ENCODE measurements at places on chromosomes 12 and 14.

DNA sequence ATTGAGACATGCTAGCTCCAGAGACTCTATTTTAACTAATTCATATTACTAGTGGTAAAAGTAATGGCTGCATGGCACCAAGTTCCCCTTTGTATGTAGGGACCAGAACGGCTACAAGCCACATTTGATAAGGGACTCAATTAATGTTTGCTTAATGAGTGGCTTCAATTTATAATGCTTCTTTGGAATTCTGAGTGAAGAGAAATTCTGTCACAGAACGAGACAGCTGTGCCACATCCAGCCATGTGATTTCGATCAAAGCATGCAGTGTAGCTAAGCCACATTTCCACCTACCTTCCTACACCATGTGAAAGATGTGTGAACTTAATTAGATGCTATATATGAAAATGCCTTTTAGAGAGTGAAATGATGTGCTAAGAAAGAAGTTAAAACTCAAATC is 217.4 kb downstream of the ACSS3 start:
- no peak for DNase-seq

DNA sequence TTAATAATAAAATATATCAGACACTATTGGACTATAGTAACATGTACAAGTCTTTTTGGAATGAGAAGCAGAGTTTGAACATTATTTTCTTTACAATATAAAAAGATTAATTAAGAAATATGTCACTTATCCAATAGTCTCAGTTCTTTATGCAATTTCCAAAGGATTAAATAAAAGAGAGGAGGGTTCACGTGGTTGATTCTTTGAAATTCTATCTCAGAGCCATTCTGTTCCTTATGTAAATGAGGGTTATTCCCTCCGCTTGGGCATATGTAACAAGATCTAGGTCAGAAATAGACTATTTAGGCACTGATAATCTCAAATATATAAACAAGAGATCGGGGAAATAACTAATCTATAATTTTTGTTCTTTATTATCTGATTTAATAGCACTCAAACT is 2.1 kb upstream of the TUBA1A start:
- DNase-seq: no peak

DNA sequence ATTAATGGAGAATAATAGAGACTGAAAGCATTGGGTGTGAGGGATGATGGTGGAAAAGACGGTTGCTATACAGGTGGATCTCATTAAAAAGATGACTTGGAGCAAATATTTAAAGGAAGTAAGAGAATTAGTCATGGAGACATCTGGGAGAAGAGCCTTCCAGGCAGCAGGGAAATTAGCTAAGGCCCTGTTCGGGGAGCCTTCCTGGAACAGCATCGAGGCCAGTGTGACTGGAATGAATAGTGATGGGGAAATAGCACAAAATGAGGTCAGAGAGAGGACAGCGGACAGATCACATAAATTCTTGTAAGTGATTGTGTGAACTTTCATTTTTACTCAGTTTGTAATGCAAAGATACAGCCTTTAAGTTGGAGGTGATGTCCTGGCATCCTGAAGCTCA is 842.3 kb downstream of the SLC6A15 start:
- no peak for DNase-seq

DNA sequence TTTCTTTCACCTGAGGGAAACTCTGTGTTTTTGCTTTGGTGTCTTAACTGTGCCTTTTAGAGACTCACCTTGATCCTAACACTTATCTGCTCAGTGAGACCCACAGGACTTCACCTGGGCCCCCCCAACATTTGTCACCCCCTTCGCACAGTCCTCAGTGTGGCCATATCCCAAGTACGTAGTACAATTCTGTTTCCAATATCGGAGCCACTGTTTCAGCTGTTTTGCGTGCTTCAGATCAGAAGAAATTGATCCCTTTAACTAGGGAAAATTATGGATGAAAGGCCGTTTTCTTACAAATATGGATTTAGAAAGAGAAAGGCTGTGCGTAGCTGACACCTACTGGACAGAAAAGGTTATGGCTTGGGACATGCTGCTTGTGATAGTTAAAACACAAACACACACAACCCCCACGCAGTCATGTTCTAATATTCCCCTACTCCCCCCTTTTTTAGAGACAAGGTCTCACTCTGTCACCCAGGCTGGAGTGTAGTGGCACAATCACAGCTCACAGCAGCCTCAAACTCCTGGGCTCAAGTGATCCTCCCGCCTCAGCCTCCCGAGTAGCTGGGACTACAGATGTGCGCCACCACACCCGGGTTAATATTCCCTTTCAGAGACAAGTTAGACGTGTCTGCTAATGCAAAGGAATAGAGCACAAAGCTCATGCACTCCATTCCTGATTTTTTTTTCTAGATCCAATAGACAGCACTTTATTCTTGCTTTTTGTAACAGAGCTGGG is 3.6 kb upstream of the SLC7A8 start:
- DNase-seq: no peak

GRCh38 chr12:131608740-131609690 is 101.9 kb upstream of the SFSWAP start:
- peak; percentile 75 for DNase-seq

DNA sequence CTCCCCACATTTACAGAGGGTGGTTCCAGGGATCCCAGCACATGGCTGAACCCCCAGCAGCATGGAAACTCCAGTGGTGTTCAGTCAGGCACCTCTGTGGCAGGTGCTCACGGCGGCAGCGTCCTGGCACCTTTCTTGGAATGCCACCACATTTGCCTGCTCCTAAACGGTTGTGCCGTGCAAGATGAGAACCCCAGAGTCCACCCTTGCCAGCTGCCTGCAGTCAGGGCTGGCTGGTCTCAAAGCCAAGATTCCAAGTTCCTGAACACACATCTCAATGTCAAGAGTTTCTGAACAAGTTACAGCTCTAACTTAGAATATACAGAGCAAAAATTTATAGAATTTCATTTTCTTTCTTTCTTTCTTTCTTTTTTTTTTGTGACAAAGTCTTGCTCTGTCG is 38.7 kb downstream of the DDX51 start:
- no peak for DNase-seq

DNA sequence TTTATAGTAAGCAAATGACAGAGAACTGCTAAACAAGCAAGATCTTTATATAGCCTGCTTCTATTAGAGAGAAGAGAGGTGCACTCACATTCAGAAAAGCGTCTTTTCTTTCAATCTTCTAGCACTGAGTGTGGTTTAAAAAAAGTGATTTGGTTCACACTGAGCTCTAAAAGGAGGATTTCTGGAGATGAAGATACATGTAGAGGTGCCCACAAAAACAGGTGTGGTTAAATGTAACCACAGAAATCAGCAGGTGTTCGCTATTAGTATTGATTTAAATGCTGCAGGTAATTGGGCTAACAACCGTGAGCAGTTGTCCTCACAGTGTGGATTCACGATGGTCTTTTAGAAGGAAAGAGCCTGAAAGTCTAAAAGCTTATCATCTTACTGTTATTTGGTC is 10.7 kb downstream of the PKP2 start:
- no peak for DNase-seq

- DNase-seq: peak; percentile 89
These were observed 1.1 kb upstream of the HDAC7 start for GRCh38 chr12:47820631-47821345.

GRCh38 chr12:42125388-42125767 is 19.3 kb downstream of the GXYLT1 start:
- DNase-seq: no peak

DNA sequence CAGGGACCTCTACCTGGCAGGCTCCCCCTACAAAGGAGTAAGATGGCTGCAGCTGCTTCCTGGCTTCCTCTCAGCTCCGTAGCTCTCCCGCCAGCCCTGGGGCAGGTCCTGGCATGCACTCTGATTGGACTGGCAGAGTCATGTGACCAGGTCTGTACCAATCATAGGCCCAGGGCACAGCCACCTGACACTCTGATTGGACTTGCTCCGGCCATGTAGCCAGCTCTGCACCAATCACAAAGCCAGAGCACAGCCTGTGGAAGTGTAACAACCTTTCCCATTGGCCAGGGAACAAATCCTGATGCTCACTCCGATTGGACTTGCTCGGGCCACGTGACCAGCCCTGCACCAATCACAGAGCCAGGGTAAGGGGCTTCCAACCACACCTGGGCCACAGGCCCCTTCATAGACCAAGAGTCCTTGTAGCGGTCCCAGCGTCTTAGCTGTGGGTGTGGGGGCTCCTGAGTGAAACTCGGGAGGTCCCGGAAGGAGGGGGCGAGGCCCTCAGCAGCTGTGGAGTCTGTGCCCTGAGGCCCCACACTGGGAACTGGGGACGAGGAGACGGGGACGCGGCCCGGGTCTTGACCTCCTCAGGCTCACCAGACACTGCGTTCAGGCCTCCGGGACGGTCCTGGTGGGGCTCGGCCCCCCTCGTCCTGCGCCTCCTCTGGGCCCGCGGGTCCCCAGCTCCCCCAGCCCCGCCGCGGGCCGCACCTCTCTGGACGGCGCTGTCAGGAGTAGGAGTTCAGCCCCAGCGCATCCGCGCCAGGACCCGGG is 210.6 kb downstream of the ADGRD1 start:
- DNase-seq: peak; percentile 44

- peak; percentile 50 for DNase-seq
These were observed 9.8 kb downstream of the CHGA start for GRCh38 chr14:92932448-92933395.

Data from right cardiac atrium (tissue), 5 donors.